ENCODE measurements at places on chromosomes 3 and 15.

GRCh38 chr3:24110051-24110450 lies 165.0 kb downstream of the NR1D2 start:
- DNase-seq: no peak

DNA sequence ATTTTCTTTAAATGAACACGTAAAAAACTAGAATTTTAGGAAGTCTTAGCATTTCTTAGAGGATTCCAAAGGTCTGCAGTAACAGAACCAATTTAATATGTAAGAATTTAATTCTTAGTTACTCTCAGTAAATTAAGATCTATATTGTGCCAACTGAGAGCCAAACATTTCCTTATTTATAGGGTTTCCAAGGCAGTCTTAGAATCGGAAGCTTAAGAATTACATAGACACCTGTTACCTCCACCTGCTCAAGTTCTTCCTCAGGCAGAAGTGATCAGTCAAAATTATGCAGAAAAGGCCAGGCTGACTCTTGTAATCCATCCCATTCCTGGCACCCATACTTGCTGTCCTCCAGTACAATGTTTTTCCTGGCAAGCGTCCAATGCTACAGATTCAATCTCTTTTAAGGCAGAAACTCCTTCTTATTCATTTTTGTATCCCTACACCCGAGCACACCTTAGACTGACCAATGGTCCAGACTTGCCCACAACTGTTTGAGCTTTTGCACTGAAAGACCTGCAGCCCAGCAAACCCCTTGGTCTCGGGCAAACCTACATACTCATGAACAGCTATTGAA lies 64.3 kb downstream of the NCEH1 start:
- DNase-seq: no peak

GRCh38 chr3:27905625-27906024 lies 183.5 kb upstream of the EOMES start:
- no peak for DNase-seq

- no peak for DNase-seq
These were observed 447.8 kb upstream of the THBS1 start for GRCh38 chr15:39132954-39133600.

DNA sequence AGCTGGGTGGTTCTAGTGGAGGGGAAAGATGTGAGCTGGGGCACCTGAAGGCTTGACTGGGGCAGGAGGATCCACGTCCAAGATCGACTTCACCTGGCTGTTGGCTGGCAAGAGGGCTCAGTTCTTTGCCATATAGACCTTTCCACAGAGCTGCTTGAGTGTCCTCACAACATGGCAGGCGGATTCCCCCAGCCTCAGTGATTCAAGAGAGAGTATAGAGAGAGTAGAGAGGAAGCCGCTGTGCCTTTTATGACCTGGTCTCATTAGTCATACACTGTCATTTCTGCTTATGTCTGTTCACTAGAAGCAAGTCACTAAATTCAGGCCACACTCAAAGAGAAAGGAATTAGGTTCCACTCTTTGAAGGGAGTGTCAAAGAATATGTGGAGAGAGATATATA lies 101.6 kb downstream of the APBA2 start:
- DNase-seq: no peak

DNA sequence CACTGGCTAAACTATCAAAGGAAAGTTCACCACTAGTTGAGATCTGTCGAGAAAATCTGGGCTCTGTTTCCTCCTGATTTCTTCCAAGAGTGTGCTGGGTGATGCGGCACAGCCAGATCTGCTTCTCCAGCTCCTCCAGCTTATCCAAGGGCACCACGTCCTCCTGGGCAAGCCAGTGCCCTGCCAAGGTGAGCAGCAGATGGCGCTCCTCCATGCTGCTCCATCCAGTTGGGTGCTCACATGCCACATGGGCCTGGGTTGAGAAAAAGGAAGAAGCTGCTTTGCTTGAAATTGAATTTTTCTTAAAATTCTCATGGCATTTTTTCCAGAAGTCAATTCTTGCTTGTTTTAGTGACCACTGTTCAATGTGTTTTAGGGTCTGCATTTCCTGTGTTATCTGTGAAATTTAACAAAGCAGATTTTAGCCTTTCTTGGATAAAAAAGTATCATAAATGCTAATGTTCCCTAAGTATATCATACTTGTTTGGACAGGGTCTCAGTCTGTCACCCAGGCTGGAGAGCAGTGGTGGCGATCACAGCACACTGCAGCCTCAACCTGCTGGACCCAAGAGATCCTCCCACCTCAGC lies 47.3 kb downstream of the EIF3J start:
- peak; percentile 23 for DNase-seq

GRCh38 chr15:57422113-57422754 lies 45.9 kb downstream of the CGNL1 start:
- DNase-seq: no peak

GRCh38 chr3:46135475-46135874 lies 72.6 kb downstream of the CCR1 start:
- DNase-seq: no peak

DNA sequence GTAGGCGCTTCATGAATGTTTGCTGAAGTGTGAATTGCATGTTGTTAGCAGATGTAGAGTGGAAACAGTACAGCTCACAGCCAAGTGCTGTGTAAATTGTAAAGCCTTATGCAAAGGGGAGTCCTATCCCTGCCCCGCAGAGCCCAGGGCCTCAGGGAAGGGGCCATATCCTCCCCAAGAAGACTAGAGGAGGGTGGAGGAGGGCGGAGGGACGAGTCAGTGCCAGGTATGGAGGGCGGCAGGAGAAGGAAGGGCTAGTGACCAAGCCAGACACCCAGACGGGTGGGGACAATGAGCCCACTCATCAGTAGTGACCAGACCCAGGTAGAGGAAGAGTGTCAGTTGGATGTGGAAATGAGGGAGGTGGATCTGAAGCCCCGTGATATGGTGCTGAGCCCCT lies 45.2 kb downstream of the ZNF710 start:
- DNase-seq: no peak

- no peak for DNase-seq
These were observed 43.9 kb upstream of the TRPM1 start for GRCh38 chr15:31145271-31145911.

- no peak for DNase-seq
These were observed 18.0 kb upstream of the DNAJC13 start for GRCh38 chr3:132399054-132399929.

DNA sequence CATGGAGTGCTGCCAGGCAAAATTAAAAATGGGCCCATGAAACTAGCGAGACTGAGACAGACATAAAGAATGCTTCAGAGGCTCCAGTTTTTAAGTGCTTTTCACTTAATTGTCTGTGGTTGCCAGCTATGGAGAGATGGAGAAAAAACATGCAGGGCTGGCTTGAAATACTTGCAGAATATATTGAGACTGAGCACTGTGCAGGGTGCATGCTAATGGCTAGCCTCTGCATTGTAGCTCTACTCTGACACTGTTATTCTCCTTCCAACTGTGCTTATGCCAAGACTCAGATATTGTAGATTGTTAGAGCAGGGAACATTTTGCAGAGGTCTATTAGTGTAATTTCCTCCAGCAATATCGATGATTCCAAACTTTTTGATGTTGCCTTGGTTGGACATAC lies 735.0 kb downstream of the PDCD6IP start:
- no peak for DNase-seq
